Effector memory CD4-positive, alpha-beta T cell (primary cell): ENCODE measurements at places on chromosomes 2 and 18.

DNA sequence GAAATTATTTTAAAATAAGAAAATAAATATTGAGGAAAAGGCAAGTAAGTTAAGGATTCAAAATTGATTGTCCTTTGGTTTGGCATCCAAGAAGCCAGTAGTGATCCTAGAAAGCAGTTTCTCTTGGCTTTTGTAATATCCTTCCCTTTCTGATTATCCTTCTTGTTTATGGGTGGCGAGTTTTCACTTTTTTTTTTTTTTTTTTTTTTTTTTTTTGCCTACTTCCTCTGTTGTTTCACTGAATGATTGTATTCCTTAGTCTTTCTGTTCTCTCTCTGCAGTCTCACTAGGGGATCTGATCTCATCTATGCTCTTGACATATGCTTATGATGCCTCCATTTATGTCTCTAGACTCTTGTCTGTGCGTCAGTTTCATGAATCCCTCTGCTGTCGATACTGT is 4.2 kb downstream of the NAPG start:
- H3K27ac ChIP-seq = no peak overlapping the region
- DNase-seq = no peak
- H3K4me3 ChIP-seq = no peak overlapping the region
- H3K4me1 ChIP-seq = peaks cover 9% of the 10 kb centered on the region

DNA sequence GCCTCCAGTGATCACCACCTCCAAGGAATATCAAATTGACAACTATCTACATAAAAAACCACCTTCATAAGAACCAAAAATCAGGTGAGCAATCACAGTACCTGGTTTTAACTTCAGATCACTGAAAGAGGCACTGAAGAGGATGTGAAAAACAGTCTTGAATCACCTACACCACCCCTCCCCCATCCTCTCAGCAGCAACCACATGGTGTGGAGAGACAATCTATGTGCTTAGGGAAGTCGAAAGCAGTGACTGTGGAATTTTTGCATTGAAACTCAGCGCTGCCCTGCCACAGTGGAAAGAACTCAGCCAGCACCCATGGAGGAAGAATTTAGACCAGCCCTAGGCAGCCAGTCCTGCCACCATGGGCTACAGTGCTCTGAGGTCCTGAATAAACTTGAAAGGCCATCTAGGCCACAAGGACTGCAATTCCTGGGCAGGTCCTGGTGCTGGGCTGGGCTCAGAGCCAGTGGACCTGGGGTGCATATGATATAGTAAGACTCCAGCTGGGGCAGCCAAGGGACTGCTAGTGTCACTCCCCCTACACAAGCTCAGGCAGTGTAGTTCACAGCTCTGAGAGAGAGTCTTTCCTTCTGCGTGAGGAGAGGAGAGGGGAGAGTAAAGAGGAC is 75.6 kb downstream of the ATL2 start:
- no peaks in the 10 kb centered on the region for H3K27me3 ChIP-seq
- no peak overlapping the region for H3K4me3 ChIP-seq
- H3K27ac ChIP-seq = no peak overlapping the region
- no peak for DNase-seq
- H3K36me3 ChIP-seq = peaks cover 11% of the 10 kb centered on the region

GRCh38 chr2:205765151-205765550 is 82.8 kb downstream of the NRP2 start:
- DNase-seq = no peak
- no peaks in the 10 kb centered on the region for H3K36me3 ChIP-seq
- peaks cover 6% of the 10 kb centered on the region for H3K27me3 ChIP-seq
- H3K4me1 ChIP-seq = no peaks in the 10 kb centered on the region
- no peak overlapping the region for H3K4me3 ChIP-seq

- no peak overlapping the region for H3K4me3 ChIP-seq
- H3K27me3 ChIP-seq = no peaks in the 10 kb centered on the region
Measured at GRCh38 chr2:227592694-227593387, 5.9 kb upstream of the SCYGR2 start.

DNA sequence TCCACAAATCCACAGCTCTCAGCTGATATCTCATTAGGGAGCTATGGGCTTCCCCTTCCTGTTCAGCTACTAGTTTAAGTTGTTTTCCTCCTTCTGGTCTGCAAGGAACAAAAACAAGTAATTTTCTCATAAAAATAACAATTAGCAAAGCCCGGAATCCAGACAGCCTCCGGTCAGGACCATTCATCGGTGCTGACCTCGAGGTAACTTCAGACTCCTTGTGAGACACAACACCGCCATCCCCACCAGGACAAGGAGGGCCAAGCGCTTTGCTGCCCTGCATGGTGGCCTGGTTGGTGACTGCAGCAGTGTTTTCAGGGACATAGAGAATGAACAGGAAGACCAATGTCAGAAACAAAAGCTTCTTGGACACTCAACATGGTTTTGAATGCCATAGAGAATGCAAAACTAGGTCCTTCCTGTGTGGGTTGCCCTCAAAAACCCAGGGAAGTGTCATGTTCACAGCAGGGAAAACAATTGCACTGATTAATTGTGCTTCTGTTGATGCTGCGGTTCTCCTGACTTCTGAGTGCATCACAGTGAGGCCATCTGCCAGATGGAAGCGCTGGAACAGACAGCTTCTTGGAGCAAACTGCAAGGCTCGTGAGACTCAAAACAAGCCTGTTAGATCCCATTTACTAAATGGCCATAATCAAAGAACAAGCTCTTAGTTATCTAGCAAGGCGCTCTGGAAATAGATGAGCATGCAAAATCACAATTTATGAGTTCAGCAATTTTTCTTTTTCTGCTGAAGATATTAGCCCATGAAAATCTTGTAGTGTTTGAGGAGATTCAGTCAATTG is 77.1 kb downstream of the HS1BP3 start:
- H3K36me3 ChIP-seq = no peaks in the 10 kb centered on the region
- H3K4me3 ChIP-seq = no peak overlapping the region
- no peaks in the 10 kb centered on the region for H3K27me3 ChIP-seq
- DNase-seq = no peak
- H3K27ac ChIP-seq = no peak overlapping the region

DNA sequence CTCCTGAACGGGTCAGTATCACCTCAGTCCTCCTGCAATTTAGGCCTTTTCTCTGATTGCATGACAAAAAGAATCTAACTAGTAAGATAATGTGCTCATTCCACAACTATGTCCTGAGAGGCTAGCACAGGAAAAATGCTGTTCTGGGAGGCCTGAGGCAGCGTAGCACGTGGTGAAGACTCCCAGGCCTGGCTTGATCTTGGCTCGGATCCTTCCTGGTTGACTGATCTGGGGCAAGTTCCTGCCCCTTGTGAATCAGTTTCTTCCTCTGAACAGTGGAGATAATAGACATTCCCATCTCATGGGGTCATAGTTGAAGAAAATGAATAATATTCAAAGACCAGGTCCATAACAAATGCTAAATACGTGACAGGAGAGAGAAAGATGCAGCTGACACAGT is 12.3 kb downstream of the FBLN7 start:
- no peaks in the 10 kb centered on the region for H3K36me3 ChIP-seq
- H3K27ac ChIP-seq = no peak overlapping the region
- no peaks in the 10 kb centered on the region for H3K27me3 ChIP-seq
- H3K4me3 ChIP-seq = no peak overlapping the region
- H3K4me1 ChIP-seq = peaks cover 10% of the 10 kb centered on the region

DNA sequence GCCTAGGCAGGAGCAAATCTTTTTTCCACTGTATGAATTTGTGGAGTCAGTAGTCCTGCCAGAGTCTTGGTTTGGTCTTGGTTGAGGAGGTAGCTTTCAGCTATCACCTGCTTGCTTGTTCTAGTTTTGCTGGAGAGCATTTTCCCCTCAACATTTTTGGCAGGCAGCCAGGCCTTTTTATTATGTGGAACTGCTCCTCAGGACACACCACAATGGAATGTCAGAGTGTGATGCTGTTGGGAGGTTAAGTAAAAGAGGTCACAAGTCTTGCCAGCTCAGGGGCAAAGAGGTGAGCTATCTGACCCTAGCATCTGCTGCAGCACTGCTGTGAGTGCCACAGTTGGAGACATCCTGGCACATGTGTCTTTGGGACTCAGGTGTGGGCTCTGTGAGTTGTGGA is 258.0 kb downstream of the CNTNAP5 start:
- no peak for DNase-seq

- no peak overlapping the region for H3K27ac ChIP-seq
- no peaks in the 10 kb centered on the region for H3K4me1 ChIP-seq
- no peak for DNase-seq
Measured at GRCh38 chr2:27942612-27943547, 52.4 kb downstream of the BABAM2 start.

DNA sequence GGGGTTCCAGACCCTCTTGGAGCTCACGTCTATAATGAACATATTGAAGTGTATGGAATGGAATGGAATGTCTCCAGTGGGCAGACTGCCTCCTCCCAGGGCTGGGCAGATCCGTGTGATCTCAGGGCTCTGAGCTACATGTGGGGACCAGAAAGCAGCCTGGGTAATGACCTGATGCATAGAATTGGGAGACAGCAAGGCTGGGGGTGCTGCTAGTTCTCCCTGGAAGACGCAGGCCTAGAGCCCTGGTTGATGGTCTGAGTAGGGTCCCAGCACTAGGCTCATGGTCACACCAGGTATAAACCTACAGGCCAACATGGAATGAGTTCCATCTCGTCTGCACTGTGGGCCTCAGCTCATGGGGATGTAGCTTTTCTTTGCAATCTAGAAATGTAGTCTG is 46.7 kb downstream of the ACAA2 start:
- H3K27ac ChIP-seq = no peak overlapping the region
- no peaks in the 10 kb centered on the region for H3K4me1 ChIP-seq
- H3K27me3 ChIP-seq = no peaks in the 10 kb centered on the region
- DNase-seq = no peak

DNA sequence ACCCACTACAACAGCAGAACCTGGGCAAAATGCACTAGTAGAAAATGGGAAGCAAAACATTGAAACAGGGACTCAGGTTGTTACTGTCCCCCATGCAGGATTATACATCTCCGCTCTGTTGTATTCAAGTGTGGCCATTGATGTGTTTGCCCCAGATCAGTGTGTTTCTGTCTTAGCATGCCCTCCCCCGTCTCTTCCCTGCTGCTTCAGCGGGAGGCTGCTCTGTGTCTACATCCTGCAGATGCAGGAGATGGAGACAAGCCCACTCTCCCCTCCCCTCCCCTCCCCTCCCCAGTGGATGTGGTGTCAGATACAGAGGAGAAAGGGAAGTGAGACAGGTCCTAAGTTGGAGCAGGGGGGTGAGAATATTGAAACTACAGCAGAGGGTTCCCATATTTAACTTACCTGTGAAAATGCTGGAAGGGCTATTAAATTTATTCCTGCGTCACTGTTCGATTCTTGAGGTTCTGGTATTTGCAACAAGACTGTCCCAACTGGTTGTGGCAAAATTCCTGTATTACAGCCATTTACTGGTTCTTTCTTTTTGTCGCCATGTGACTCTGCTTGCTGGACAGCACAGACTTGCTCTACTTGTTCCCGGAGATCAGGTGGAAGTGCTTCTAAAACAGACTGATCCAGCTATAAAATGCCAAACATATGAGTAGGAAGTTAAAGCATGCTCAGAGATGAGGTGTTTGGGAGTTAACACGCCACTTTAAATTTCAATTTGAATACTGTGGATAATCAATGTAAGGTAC is 67.0 kb downstream of the EIF5B start:
- no peak for DNase-seq
- no peaks in the 10 kb centered on the region for H3K27me3 ChIP-seq
- H3K4me3 ChIP-seq = no peak overlapping the region

DNA sequence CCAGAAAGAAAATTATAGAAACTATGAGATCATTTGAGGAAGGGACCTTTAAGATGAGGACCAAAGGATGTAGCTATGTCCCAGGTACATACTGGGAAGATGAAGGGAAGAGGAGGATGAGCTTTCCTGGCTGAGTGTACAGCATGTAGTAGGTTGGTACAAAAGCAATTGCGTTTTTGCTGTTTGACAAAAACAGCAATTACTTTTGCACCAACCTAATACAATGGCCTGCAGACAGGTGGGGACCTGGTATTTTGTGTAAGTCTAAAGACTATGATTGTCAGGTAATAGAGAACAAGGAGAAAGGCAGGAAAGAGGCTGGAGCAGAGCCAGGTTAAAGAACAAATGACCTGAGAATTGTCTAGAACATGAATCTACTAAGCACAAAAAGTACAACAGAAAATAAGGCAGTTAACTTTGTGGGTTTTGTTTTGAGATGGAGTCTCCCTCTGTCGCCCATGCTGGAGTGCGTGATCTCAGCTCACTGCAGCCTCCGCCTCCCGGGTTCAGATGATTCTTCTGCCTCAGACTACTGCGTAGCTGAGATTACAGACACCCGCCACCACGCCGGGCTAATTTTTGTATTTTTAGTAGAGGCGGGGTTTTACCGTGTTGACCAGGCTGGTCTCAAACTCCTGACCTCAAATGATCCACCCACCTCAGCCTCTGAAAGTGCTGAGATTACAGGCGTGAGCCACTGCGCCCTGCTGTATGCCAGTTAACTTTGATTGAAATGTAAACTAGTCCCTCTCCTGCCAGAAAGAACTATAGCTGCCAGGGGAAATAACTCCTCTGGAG is 3.2 kb upstream of the TGOLN2 start:
- H3K4me3 ChIP-seq = no peak overlapping the region
- no peak overlapping the region for H3K27ac ChIP-seq
- H3K36me3 ChIP-seq = no peaks in the 10 kb centered on the region
- peaks cover 6% of the 10 kb centered on the region for H3K4me1 ChIP-seq
- no peaks in the 10 kb centered on the region for H3K27me3 ChIP-seq

DNA sequence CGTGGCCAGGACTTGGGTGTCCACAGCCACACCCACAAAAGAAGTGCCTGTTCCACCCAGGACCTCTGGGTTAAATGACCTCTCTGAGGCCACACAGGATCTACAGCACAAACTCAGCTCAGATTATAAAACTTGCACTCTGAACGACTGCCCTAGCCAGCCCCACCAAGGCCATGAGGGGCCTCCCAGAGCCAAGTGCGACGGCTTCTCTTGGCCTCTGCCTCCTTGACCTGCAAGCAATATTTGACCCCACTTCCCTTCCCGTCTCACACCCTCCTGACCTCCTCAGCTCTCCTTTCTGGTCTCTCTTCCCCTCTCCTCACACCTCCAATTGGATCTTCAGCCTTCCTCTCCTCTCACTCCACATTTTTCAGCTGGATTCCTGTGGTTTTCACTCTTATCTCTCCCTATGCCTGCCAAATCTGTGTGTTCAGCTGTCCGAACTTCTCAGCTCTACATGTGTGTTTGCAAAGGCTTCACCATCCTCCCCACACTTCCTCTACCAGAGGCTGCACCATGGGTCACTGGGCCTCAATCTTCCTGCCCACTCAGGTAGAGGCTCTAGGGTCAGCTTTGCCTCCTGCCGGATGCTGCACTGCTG is 25.3 kb upstream of the STEAP3 start:
- DNase-seq = no peak
- H3K4me1 ChIP-seq = no peaks in the 10 kb centered on the region
- H3K27me3 ChIP-seq = no peaks in the 10 kb centered on the region
- no peak overlapping the region for H3K4me3 ChIP-seq
- no peak overlapping the region for H3K27ac ChIP-seq

- no peaks in the 10 kb centered on the region for H3K27me3 ChIP-seq
- H3K4me1 ChIP-seq = peaks cover 27% of the 10 kb centered on the region
- no peak overlapping the region for H3K4me3 ChIP-seq
- no peaks in the 10 kb centered on the region for H3K36me3 ChIP-seq
Measured at GRCh38 chr2:98824256-98825019, 93.5 kb upstream of the MGAT4A start.

GRCh38 chr2:233413559-233414272 is 59.4 kb downstream of the DGKD start:
- DNase-seq = peak; percentile 24
- H3K27me3 ChIP-seq = no peaks in the 10 kb centered on the region
- no peaks in the 10 kb centered on the region for H3K36me3 ChIP-seq
- no peak overlapping the region for H3K4me3 ChIP-seq
- H3K4me1 ChIP-seq = peaks cover 66% of the 10 kb centered on the region
- H3K27ac ChIP-seq = peak overlapping the region; percentile 26
